ENCODE measurements at places on chromosomes 2 and 18.

DNA sequence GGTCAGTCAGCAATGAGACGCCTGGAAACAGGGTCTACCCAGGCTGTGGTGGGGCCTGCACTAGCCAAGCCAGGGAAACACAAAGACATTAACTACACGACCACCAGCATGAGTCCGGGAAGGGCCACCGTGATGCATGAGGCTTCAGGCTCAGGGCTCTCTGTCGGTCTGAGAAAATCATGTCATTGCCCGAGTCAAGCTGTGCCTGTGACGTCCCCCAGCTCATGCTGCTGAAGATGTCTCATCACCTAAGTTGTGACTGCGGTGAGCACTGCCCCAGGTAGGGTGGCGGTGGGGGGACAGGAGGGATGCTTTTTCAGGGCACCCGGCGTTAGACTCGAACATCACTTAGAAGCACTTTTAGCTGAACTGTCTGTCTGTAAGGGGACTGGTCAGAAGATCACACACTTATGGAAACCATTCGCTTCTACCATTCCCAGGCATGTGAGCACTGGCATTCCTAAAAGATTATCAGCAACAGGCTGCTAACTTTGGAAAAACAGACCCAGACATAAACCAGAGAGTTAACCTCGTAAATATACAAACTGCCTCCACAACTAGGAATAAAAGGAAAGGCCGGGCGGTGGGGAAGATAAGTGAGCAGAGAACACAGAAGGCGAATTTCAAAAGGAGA is 234.5 kb downstream of the HDAC4 start:
- DNase-seq: no peak

- no peak for DNase-seq
Measured at GRCh38 chr2:24015562-24016375, 5.9 kb downstream of the MFSD2B start.

DNA sequence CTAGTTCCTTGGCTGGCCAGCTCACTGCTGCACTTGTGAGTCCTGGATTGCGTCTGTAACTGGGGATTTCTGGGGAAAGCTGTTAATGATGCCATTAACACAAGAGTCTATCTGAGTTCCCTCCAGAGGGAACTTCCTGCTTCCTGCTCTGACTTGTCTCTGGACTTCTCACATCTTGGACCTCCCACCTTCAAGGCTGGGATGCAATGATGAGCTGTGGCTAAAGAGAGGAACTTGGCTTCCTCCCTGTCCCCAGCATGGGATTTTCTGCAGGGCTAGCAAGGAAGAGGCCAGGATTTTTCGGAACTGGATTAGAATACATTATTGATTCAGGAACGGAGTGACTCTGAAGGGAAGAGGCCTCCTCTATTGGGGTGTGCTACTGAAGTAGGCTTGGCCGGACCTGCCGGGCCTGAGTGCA is 155.5 kb downstream of the CLIP4 start:
- DNase-seq: no peak

- no peak for DNase-seq
Measured at GRCh38 chr2:29723255-29724001, 198.0 kb downstream of the ALK start.

All from stimulated activated CD8-positive, alpha-beta memory T cell treated with anti-CD3 and anti-CD28 coated beads, Interleukin-15, amount 100 ng/mL, for 24 hours (primary cell).